ENCODE measurements at places on chromosomes 16 and 17.

DNA sequence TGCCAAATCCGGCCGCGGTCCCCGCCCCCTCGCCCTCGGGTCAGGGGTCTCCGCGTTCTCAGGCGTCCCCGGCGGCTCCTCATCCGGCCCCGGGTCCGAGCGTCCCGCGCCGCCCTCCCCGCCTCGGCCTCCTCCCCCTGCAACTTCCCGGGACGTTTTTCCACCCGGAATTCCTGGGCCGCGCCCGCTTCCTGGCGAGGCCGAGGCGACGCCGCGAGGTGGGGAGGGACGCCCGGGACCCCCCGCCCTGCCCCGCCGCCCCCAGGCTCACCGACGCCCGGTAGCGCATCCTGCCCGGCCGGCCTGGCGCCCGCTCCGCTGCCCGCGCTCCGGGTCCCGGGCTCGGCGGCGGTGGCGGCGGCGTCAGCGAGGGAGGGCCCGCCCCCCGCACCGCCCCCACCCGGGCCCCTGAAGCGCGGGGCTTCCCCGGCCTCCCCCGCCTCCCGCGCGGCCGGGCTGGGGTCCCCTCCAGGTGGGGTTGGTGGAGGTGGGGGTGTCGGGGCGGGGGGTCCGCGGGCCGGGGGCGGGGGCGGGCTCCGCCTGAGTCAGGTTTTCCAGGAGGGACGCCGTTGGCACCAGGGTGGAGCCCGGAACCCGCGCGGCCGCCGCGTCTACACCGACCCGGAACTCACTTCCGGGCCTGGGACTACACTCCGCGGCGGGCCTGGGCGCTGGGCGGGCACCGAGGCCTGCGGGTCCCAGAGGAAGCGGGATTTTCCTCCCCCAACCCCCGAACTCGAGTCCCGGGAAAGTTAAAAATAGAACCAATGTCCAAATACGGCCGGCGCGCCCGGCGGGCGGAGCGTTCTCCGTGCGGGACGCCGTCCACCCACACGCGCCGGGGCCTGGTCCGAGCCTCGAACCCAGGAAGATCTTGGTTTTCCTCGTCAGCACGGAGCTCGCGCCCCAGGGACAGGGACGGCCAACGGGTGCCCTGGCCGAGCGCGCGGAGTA is 6.8 kb downstream of the MYO1C start:
- DNase-seq, result peak; percentile 72

DNA sequence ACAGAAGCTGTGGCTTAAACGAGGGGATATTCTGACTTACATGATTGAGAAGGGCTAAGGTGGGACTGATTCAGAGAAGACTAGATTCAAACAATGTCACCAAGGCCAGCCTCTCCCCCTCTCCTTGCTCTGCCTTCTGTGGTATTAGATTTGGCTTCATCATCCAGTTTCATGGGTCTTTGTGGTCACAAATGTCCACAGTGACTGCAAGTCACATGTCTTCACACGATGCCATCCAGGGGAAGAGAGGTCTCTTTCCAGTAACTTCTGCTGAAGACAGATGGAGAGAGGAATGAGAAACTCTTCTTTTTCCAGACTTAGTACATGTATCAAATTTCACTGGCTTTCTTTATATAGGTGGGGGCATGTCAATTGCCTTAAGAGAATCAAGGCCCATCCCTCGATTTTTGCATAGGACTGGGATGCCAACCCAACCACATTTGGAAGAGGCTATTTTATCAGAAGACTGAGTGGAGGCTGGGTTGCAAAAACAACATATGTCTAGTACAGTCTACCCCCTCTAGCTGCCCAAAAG is 57.3 kb upstream of the HNF1B start:
- DNase-seq, result no peak

DNA sequence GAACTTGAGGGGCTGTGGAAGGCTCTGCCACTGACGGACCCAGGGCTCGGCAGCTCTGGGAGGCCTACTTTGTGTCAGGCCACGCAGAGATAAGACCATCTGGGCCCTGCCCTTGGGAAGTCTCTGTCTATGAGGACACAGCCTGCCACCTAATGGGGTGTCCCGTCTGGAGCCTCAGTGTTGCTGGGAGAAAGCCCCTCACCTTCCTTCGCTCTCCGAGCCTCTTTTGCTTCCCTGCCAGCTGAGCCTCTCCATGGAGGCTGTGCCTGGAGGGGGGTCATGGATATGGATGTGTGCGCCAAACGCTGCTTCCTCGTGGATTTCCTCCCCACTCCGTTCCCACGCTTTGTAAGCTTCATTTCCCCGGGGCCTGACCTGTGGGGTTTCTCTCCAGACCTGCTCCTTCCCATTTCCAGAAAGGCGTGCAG is 228.8 kb downstream of the SEC14L1 start:
- DNase-seq, result no peak

DNA sequence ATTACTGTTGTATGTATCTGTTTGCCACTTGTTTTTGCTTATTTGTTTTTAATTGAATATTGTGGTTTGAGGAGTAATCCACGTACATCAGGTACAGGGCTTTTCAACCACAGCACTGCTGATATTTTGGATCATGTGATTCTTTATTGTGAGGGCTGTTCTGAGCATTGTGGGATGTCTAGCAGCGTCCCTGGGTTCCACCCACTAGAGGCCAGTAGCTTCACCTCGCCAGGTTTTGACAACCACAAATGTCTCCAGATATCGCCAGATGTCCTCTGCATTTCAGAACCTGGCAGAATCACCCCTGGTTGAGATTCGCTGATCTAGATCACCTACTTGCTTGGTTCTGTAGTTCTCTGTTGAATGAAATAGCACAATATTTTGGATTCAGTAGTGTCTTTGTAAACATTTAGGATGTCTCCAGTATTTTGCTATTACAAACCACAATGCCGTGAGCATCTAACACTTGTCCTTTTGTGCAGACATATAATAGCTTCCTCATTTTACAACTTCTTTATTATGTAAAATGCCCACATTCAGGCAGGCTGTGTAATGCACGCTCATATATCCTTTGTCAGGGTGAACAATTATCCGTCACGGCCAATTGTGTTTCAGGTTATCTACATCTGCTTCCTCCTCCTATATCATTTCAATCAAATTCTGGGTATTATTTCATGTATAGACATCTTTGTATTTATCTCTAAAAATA is 380.3 kb downstream of the SNX29 start:
- DNase-seq, result no peak

DNA sequence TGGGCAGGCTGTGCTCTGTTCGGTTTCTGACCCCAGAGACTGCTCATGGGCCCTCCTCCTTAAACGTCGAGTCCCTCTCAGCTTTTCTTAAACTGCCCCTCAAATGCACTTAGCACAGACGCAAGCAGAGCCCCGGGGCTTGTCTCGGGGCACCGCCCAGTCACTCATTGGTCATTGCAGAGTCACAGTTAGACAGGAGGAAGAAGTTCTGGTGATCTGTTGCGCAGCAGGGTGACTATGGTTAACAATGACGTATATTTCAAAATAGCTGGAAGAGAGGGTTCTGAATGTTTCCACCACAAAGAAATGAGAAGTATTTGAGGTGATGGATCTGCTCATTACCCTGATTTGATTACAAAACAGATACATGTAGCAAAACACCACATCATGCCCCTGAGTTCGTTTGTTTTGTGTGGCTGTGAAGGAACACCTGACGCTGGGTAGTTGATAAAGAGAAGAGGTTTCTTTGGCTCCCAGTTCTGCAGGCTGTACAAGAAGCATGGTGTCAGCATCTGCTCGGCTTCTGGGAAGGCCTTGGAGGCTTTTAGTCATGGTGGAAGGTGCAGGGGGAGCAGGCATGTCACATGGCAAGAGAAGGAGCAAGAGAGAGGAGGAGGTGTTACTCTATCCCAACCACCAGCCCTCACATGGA is 387.4 kb downstream of the CPPED1 start:
- no peak for DNase-seq

GRCh38 chr17:56111706-56112485 is 41.4 kb upstream of the ANKFN1 start:
- DNase-seq, result no peak

DNA sequence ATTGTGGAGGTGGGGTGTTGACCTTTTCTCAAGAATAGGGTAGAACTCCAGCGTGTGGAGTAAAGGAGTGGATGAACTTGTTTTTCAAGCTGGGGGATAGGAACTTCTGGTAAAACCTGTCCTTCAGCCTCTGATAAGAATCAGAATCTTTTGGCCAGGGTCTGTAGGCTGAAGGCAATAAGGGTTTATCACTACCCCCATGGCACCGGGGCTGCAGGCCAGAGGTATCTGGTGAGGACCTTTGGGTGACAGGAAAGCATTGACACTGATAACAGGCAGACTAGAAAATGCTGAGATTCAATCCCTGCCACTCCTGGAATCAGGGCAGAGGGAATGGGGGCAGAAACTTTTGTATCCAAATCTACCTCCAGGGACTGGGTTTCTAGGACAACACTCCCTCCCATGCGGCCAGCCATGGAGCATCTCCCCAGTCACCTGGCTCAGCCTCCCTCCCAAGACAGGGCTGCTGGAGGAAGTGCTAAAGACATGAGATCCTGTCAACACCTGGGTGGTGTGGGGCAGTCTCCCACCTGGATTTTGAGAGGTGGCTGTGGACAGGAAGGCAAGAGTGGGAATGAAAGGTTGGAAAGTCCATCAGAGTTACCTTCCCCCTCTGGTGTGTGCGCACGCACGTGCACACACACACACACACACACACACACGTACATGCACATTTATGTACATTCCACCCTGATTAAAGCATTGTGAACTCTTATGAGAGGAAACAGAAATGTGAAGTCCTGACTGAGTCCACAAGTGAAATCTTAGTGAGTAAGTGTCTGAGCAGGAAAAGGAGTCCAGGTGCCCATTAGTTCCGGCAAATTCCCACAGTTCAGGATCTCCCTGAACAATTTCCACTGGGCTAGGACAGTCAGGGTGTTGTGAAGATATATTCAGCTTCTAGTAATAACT is 53.1 kb upstream of the MARCHF10 start:
- DNase-seq, result no peak

GRCh38 chr16:66490774-66491715 is 58.9 kb downstream of the TK2 start:
- DNase-seq, result no peak

DNA sequence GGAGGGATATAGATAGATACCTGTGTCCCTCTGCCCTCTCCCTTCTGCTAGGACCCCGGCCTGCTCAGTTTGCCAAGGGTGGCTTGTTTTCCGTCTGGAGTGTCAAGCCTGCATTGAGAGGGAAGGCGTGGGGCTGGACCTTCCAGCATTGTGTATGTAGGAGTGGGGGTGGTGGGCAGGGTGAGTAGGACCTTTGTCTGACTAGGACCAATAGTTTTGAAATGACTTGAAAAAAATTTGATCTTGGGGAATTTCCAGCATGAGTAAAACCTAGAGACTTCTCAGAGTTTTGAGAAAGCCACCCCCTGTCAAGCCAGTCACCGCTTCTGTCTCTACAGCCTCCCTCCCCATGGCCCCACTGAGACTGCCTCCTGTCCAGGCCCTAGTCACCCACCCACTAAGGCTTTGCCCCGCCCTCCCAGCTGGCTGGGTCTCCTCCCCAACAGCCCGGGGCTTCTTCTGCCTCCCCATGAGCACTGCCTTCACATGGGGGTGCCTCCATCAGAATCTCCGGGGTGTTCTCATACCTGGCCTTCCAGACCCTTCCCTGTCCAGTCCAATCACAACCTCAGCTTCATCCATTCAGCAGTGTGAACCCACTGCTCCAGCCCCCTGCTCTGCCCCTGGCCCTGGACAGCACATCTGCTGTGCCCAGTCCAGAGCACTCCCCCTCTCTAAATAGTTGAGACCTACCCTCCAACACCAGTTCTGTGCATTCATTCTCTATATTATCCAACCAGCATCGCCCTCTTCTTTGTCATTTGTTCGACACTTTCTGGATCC is 207.0 kb downstream of the MSI2 start:
- DNase-seq, result peak; percentile 49

GRCh38 chr16:85399583-85400284 is 213.4 kb upstream of the GSE1 start:
- DNase-seq, result no peak

DNA sequence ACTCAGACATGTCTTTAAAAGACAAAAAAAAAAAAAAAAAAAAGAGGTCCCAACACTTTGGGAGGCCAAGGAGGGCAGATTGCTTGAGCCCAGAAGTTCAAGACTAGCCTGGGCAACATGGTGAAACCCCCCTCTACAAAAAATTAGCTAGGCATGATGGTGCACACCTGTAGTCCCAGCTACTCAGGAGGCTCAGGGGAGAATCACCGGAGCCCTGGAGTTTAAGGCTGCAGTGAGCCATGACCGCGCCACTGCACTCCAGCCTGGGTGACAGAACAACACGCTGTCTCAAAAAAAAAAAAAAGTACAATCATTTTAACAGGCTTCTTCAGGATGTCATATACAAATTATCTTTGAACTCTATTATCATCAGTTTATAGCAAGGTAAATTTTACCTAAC is 22.0 kb downstream of the C16orf87 start:
- DNase-seq, result no peak

GRCh38 chr16:285146-286055 is 2.4 kb downstream of the PDIA2 start:
- no peak for DNase-seq

GRCh38 chr17:73284906-73285602 is 23.4 kb upstream of the CPSF4L start:
- DNase-seq, result no peak

GRCh38 chr16:680625-680945 is 375 bp downstream of the STUB1 start:
- no peak for DNase-seq

GRCh38 chr17:1223662-1224061 is 43.9 kb upstream of the ABR start:
- DNase-seq, result no peak

DNA sequence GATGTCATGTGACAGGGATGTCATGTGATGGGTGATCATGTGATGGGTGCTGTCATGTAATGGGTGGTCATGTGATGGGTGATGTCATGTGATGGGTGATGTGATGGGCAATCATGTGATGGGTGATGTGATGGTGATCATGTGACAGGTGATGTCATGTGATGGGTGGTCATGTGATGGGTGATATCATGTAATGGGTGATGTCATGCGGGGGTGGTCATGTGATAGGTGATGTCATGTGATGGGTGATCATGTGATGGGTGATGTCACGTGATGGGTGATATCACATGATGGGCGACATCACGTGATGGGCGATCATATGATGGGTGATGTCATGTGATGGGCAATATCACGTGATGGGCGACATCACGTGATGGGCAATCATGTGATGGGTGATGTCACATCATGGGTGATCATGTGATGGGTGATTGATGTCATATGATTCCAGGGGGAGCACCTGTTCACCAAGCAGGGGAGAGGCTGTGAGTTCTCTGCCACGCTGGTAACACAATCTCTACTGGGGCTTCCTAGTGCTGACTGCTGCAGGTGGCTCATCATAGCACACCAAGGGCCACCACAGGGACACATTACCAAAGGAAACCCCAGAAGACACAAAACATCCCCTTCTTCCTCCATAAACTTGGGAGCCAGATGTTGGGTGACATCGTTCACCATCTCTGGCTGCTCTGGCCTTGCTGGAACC is 16.5 kb downstream of the CD300LB start:
- no peak for DNase-seq

DNA sequence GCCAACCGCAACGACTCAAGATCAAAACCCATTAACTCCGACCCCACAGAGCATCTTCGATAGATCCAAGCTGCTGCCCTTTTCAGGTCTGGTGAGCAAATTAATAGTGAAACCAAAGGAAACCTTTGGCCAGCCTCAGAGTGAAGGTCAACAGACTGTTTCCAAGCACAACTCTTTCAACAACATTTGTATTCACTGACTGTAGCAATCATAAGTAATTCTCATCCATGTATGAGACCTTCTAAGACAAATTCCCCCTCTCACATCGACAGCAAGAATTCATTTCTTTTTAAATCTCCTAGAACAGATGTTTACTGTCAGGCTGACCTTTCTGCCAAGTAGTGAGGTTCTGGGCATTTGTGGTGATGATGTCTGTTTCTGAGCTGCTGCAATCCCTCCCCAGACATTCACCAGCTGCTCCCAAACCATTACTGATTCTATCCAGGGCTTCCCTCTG is 64.2 kb downstream of the SLC39A11 start:
- no peak for DNase-seq

- DNase-seq, result no peak
Observed at GRCh38 chr17:65527381-65527780, 34.1 kb downstream of the AXIN2 start.

Measured in activated CD4-positive, alpha-beta T cell treated with anti-CD3 and anti-CD28 coated beads, Interleukin-2, amount 50 U/mL, for 4 hours (primary cell).